ENCODE measurements at places on chromosomes 12 and 14.

DNA sequence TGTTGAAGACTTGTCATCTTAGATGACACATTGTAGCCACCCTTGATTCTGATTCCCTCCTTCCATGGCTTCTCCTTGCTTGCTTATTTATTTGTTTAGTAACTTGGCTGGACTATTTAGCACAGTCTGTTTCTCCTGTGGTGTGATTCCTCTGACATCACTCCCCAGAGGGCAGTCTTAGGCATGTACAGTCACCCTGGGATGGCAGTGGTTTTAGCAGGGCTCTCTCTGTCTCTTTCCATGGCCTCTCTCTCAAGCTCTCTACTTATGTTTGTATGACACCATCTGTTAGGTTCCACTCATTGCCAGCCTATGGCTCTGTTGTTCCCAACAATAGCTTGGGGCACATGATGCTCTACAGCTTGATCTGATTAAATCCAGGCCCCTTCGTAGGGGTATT lies 158.3 kb downstream of the ADGRD1 start:
- no peak for DNase-seq

- DNase-seq, result peak; percentile 72
Measured at GRCh38 chr12:69987579-69988091, 162.6 kb downstream of the MYRFL start.

DNA sequence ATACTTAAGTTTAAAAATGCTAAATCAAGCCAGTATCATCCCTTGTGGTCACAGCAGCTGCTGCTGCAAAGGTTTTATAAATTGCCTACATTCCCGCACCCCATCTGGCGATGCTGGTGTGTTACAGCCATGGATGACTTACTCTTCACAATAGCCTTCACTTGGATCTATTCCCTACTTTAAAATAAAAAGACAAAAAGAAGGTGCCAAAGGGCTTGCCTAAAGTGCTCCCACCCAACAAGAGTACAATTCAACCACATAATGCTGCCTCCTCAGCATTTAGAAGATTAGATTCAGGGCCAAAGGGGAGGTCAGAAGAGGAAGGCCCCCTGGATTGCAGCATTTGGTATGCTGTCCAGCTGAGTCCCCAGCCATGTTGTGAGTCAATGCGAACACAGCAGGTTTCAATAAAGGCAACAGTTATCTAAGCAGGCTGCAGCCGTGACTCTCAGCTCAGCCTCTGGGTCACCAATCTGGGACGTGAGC lies 176.1 kb downstream of the DAD1 start:
- DNase-seq, result no peak

GRCh38 chr14:34113005-34113511 lies 162.2 kb upstream of the EGLN3 start:
- DNase-seq, result no peak

GRCh38 chr14:77908847-77909246 lies 108.9 kb downstream of the ADCK1 start:
- no peak for DNase-seq

DNA sequence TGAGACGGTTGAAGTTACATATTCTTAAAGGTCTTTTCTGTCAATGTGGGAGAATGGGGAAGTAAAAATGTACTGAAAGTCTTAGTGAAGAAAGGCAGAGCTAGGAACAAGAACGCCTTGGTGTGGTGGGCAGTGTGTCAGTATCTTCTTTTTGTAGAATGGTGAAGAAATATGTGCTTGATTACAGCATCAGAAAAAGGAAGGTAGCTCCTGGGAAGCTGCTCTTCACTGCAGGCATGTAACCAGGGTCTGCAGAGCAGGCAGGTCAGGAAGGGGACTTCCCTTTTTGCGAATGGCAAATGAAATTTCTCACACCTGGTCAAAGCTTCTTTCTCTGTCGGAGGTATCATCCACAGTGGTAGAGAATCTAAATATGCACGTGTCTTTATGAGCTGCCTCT lies 226.2 kb downstream of the ADAMTS20 start:
- no peak for DNase-seq

DNA sequence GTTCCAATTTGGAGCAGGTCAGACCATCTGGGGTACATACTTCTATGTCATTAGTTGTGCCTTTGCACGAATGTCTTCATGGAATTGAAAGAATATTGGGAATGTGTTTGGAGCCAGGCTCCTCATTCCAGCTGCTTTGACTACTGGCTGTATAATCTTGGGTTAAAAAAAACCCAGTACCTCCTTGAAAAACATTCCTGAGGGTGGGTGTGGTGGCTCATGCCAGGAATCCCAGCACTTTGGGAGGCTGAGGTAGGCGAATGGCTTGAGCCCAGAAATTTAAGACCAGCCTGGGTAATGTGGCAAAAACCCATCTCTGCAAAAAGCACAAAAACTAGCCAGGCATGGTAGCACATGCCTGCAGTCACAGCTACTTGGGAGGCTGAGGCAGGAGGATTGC lies 125.6 kb downstream of the TTC8 start:
- DNase-seq, result no peak

GRCh38 chr14:91324606-91325575 lies 80.4 kb upstream of the GPR68 start:
- DNase-seq, result no peak

GRCh38 chr14:24316597-24316950 lies 5.3 kb downstream of the LTB4R start:
- no peak for DNase-seq

DNA sequence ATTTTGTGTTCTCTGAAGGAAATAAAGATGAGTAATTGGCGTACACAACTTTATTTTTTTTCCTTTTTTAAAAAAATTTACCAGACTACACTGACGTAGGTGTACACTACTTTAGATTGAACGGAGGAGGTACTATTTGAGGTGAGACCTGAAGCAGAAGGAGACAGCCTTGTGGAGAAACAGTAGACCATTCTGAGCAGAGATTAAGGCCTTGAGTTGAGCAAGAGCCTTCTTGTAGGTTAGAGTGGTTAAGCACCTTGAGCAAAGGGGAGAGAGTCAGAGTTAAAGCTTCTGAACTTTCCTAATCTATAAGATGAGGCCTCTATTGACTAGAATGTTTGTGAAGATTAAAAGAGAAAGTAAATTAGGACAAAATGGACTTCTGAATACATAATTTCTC lies 2.5 kb downstream of the LEMD3 start:
- no peak for DNase-seq

GRCh38 chr12:74646831-74647230 lies 109.2 kb downstream of the ATXN7L3B start:
- DNase-seq, result no peak

- DNase-seq, result peak; percentile 21
Measured at GRCh38 chr12:24425601-24425970, 476.1 kb upstream of the SOX5 start.

DNA sequence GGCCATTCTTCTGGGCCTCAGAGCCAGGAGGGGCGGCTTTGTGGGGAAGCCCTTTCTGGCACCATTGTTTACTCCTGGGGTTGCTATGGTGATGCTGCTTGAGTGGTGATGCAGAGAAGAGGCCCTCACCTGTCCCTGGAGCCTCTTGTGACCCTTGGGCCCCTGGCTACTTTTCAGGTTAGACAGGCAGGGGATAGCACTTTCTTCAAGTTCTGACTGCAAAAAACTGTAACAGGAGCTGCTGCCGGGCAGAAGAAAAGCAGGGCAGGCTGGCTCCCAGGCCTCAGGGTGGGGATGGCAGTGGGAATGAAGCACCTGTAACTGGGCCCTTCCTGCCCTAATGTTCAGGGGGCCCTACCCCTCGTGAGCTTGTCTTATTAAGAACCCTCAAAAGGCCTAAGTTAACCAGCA lies at the start of gene TEX52:
Gene TEX52 (minus strand): TSS at position 19 of the 411 bp plus-strand sequence. CDS start 13 bp downstream, at position 6.
- DNase-seq, result no peak

GRCh38 chr12:79326222-79326621 lies 364.5 kb downstream of the PAWR start:
- DNase-seq, result no peak
